Esophagus squamous epithelium (tissue), 5 donors: ENCODE measurements at places on chromosomes 2 and 18.

DNA sequence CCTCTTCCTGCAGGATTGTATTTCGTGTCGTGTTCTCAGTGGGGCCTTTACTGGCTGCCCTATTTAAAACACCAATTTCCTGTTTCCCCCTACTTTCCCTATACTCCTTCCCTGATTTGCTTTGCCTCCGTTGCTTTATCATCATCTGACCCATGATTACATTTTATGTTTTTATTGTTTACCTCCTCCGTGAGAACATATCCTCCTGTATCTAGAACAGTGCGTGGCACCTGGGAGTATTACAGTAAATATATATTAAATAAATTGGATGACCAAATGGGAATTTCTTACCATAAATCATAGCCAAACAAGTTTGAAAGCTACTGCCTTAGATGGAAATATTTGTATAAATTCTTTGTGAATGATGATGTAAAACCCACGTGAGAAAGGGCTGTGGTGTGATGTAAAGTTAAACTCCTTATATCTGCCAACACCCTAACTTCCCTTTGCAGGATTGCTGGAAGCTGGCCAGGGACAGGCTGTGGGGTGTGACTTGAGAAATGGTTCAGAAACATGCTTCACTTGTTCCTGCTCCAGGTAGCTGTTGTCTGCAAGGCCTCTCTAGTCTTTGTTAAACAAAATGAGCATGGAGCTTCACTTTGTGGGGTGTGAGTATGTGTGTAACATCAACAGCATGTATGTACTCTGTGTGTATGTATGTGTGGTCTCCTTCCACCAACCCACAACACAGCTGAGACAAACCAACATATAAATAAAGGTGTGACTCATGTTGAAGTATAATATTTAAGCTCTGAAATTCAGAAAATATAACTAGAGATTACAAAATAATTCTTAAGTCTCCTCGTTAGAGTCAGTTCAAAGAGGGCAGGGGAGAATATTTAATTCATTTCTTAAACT is 40.3 kb downstream of the LHCGR start:
- DNase-seq = no peak

DNA sequence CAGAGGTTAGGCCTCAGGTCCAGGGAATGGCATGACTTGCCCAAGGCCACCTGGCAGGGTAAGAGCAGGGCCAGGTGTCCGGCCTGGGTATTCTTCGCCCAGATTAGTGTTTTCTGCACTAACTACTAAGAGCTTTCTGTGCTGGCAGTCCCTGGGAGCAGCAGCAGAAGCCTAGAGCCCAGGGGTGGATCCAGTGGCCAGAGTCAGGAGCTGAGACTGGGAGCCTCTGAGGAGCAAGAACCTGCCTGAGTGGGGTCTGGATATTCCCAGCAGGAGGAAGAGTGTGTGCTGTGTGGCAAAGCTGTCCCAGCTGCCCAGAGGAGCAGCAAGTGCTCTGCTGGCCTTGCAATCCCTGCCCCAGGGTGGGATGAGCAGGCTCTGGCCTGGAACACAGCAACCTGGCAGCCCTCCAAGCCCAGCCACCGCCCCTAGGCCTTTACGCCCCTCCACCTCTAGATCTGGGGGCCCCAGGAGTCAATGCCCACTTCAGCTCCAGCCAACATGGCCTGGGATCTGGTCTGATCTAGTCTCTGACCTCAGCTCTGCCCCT is 30.7 kb upstream of the GPAT2 start:
- no peak for DNase-seq

- no peak for DNase-seq
Measured at GRCh38 chr2:207515671-207516070, 14.1 kb upstream of the CREB1 start.

GRCh38 chr2:154974041-154974440 is 275.5 kb downstream of the KCNJ3 start:
- no peak for DNase-seq

- no peak for DNase-seq
Measured at GRCh38 chr2:102581911-102582310, 37.4 kb upstream of the SLC9A2 start.
